Upper lobe of right lung (tissue), 1 donor: ENCODE measurements at places on chromosomes 4 and X.

DNA sequence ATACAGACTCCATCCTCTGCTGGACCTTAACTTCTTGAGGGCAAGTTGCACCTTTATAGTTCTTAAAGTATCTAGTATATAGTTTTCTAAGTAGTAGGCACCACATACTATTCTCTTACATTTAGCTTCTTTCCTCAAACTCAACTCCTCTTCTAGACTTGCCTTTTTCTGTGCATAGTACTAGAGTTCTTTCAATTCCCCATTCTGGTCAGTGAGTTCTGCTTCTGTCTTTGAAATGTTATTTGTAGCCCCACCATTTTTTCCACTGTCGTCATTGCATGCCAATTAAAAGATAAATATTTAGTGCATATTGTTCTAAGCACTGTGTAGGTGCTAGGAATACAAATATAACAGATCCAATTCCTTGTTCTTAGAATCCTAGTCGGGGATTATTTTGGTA lies 31.6 kb downstream of the CDKL5 start:
- H3K27ac ChIP-seq = no peak overlapping the region
- no peak overlapping the region for H3K4me3 ChIP-seq
- H3K4me1 ChIP-seq = no peaks in the 10 kb centered on the region
- H3K36me3 ChIP-seq = no peaks in the 10 kb centered on the region

DNA sequence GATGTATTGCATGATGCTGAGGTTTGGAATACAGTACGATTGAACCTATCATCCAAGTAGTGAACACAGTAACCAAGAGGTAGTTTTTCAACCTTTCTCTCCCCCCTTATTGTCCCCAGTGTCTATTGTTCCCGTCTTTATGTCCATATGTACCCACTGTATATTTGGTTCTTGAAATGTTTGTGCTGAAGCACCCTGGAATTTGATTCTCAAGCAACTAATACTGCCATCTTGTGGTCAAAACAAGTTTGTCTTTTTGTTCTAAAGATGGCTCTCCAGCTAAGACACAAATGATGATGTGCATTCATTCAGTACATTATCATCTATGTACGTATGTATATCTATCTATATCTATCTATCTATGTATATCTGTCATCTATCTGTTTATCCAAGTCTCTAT lies 33.5 kb upstream of the DCX start:
- H3K27me3 ChIP-seq = no peaks in the 10 kb centered on the region
- no peaks in the 10 kb centered on the region for H3K36me3 ChIP-seq
- H3K4me1 ChIP-seq = no peaks in the 10 kb centered on the region
- H3K4me3 ChIP-seq = no peak overlapping the region
- H3K27ac ChIP-seq = no peak overlapping the region
- DNase-seq = no peak

- H3K4me1 ChIP-seq = peaks cover 6% of the 10 kb centered on the region
- H3K36me3 ChIP-seq = no peaks in the 10 kb centered on the region
- no peak overlapping the region for H3K4me3 ChIP-seq
- DNase-seq = no peak
- no peaks in the 10 kb centered on the region for H3K27me3 ChIP-seq
Observed at GRCh38 chr4:41104155-41104554, 110.2 kb downstream of the APBB2 start.

GRCh38 chr4:77187322-77187721 lies 30.3 kb downstream of the CCNG2 start:
- no peak for DNase-seq
- no peaks in the 10 kb centered on the region for H3K4me1 ChIP-seq
- H3K27me3 ChIP-seq = no peaks in the 10 kb centered on the region
- no peak overlapping the region for H3K4me3 ChIP-seq

- H3K4me1 ChIP-seq = no peaks in the 10 kb centered on the region
- no peak overlapping the region for H3K27ac ChIP-seq
- no peak overlapping the region for H3K4me3 ChIP-seq
- no peak for DNase-seq
- no peaks in the 10 kb centered on the region for H3K36me3 ChIP-seq
Observed at GRCh38 chr4:40254608-40255392, 58.0 kb downstream of the RHOH start.

DNA sequence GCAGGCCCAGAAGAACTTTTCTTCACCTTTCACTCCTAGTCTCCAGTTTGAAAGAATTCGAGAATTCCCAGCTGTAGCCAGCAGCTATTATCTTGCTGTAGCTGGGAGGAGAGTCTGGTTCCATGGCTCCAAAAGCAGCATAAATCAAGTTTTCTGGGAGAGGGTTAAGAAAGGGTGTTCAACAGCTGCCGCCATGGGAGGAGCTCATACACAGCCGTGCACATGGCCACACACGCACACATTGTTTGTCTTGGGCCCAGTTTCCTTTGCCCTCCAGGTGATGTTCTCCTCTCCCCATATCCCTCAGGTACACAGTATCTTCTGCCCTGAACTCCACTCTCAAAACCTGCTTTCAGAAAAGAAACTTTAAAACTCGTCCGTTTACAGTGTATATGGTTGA lies 4.1 kb upstream of the GPC3 start:
- no peaks in the 10 kb centered on the region for H3K4me1 ChIP-seq
- H3K4me3 ChIP-seq = no peak overlapping the region
- no peak for DNase-seq
- H3K27me3 ChIP-seq = no peaks in the 10 kb centered on the region
- H3K27ac ChIP-seq = no peak overlapping the region

- no peaks in the 10 kb centered on the region for H3K36me3 ChIP-seq
- no peaks in the 10 kb centered on the region for H3K27me3 ChIP-seq
- peaks cover 19% of the 10 kb centered on the region for H3K4me1 ChIP-seq
- DNase-seq = no peak
- peak overlapping the region; percentile 14 for H3K4me3 ChIP-seq
Observed at GRCh38 chrX:57595381-57595811, 3.6 kb downstream of the ZXDB start.
